CD4-positive, alpha-beta T cell treated with Interleukin-15 for 1 hour (primary cell): ENCODE measurements at places on chromosomes 5 and 9.

- peak; percentile 60 for DNase-seq
These were observed 75.5 kb downstream of the KLHL3 start for GRCh38 chr5:137660349-137660817.

DNA sequence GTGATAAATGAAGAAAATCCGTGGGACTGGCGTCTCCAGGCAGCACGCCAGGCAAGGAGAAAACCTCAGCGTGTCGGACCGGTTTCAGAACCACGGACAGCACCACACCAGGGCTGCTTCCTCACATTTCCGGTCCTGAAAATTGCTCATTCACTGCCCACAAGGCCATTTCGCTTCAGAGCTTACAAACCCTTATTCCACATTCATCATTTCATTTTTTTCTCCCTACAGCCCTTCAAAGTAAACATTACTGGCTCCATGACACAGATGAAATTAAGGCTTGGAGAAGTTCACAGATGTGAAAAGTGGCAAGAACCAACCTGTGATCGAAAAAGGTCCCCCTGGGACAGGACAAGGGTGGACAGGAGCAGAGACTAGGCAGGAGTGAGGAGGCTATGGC, 1.5 kb upstream of the GPRIN1 start:
- DNase-seq: peak; percentile 35

- no peak for DNase-seq
These were observed 137.5 kb downstream of the KCTD16 start for GRCh38 chr5:144308174-144308573.

- no peak for DNase-seq
These were observed 555.5 kb upstream of the BRINP1 start for GRCh38 chr9:119924736-119925135.

- DNase-seq: no peak
These were observed 13.6 kb upstream of the HAVCR1 start for GRCh38 chr5:157072508-157072907.

- no peak for DNase-seq
These were observed 11.8 kb downstream of the ITGA1 start for GRCh38 chr5:52799358-52799982.

GRCh38 chr5:148937239-148937638, 110.8 kb downstream of the ADRB2 start:
- no peak for DNase-seq

DNA sequence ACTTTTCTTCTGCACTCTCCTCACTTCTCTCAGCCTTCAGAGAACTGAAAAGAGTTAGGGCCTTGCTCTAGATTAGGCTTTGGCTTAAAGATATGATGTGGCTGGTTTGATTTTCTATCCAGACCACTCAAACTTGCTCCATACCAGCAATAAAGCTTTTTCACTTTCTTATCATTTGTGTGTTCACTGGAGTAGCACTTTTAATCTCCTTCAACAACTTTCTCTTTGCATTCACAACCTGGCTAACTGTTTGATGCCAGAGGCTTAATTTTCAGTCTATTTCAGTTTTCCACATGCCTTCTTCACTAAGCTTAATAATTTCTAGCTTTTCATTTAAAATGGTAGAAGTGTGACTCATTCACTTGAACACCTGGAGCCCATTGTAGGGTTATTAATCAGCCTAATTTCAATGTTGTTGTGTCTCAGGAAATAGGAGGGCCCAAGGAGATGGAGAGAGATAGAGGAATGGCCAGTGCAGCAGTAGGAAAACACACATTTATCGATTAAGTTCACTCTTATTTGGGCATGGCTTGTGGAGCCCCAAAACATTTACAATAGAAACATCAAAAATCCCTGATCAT, 5.9 kb downstream of the ATPSCKMT start:
- DNase-seq: no peak

- no peak for DNase-seq
These were observed 259.2 kb downstream of the FBXL17 start for GRCh38 chr5:108122702-108123101.

- DNase-seq: no peak
These were observed 78.8 kb downstream of the GNAQ start for GRCh38 chr9:77952635-77953328.

DNA sequence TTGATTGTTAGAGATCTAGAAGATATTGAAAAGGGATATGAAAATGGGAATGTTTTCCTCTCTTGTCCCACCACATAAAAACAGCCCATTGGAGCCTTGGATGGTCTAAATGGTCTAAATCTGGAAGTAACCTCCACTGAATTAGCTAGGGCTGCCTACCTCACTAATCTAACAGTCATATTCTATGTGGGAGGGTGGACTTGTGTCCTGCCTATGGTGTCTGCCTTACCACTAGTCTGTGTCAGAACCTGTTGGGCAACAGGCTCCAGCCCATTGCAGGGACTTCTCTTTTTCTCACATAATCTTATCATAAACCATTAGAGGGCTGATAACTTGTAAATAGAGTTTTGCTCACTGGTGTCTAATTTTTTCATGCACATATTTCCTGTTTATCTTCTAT, 548.8 kb upstream of the CDH18 start:
- no peak for DNase-seq

DNA sequence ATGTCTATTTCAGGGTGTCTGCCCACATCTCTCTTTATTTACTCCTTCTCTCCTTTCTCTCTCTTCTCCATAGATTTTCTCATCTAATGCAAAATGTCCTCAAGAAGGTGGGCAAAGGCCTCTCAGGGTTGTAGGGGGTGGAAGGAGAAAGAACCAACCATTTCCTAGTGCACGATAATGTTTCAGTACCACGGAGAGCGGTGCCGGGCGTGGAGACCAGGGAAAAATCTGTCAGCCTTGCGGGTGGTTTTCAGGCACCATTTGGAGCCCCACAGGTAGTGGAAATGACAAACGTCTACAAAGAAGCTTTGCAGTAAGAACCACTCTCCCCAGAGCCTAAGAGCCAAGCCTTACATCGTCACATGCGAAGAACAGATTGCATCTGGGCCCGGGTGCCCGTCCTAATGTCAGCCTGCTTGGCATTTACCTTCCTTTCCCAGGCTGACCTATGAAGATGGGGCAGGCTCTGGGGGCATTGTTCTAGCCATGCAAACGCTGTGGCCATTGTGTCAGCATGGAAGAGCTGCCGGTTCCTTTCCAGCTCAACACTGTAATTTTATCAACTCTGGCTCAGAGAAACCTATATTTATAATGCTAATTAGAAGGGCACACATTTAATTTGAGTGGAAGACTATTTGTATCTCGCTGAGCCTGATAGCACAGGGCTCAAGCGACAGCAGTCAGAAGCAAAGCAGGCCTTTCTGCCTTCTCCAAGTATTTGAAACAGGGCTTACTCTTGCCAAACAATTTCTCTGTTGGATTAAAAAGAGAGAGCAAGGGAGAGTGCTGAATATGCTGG, 430.1 kb upstream of the WWC1 start:
- no peak for DNase-seq

DNA sequence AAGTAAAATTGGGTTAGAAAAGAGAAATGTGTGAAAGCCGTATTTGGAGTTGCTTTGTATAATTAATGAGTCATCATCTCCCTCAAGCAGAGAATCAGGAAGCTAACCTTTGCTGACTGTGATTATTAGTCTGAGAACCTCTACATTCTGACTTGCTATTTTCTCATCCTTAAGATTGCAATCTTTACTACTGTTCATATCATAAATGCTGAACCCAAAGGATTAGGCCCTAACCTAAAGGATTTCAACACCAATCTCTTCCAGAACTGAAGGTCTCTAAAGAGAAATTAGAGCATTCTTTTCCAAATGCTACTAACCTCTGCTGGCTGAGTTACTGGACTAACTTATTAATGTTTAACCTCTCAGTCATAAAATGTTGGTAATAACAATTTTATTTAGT, 538.1 kb upstream of the MEF2C start:
- DNase-seq: no peak

GRCh38 chr5:149372076-149372795, 6.9 kb downstream of the IL17B start:
- no peak for DNase-seq

DNA sequence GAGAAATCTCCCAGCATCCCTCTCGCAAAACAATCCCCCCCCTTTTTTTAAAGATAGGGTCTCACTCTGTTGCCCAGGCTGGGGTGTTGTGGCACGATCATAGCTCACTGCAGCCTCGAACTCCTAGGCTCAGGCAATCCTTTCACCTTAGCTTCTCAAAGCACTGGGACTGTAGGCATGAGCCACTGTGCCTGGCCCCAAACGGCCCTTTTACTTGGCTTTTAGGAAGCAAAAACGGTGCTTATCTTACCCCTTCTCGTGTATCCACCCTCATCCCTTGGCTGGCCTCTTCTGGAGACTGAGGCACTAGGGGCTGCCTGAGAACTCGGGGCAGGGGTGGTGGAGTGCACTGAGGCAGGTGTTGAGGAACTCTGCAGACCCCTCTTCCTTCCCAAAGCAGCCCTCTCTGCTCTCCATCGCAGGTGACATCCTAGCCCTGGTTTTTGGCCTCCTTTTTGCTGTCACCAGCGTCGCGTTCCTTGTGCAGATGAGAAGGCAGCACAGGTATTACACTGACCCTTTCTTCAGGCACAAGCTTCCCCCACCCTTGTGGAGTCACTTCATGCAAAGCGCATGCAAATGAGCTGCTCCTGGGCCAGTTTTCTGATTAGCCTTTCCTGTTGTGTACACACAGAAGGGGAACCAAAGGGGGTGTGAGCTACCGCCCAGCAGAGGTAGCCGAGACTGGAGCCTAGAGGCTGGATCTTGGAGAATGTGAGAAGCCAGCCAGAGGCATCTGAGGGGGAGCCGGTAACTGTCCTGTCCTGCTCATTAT, 6.8 kb downstream of the CA9 start:
- DNase-seq: no peak

- DNase-seq: no peak
These were observed 484.0 kb downstream of the ZNF608 start for GRCh38 chr5:124262470-124262869.
